ENCODE measurements at places on chromosomes 4 and X.

GRCh38 chrX:41823402-41823801, 99.4 kb downstream of the GPR82 start:
- DNase-seq: no peak

DNA sequence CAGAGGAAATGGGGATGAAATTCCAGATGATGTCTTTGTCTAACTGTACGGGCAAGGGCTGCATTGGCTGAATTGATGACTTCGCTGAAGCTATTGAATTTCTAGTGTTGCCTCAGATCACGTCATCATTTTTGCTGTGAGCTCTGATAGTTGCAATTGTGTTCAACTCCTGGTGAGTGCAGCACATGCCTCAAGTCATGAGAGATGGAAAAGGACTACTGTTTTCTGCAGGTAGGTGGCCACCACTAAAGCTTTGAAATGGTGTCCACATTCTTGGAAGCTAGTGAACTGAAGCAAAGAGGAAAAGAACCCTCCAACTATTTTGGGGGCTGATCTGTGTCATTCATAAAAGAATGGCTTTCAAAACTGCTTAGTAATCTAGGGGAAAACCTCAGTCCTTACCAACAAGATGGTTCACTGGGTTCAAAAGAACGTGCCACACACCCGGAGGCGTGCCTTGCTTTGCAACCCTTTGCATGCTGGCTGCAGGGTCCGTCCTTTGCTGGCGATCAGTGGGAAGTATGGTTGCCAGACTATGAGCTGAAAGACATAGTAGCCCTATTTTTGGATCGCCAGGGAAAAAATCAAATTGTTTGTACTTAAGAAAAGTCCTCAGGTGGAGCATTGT, 88.1 kb upstream of the STOX2 start:
- DNase-seq: no peak

- no peak for DNase-seq
Measured at GRCh38 chr4:181998398-181999295, 244.6 kb upstream of the TENM3 start.

- no peak for DNase-seq
Measured at GRCh38 chr4:185743722-185744487, 68.1 kb downstream of the SORBS2 start.

DNA sequence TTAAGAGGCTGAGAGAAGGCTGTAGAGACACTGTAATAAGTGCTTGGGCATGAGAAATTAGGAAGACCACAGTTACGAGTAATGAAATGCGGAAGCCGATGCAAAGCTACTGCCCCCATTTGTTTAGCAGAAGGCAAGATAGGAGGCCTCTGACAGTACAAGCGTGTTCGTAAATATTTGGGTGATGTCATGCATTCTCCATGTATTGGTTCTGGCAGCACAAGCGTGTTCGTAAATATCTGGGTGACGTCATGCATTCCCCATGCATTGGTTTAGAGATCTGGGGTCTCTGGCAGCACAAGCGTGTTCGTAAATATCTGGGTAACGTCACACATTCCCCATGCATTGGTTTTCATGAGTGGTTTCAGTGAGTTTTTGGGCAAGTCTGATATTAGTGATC, 661.5 kb upstream of the FRG1 start:
- no peak for DNase-seq

- no peak for DNase-seq
Measured at GRCh38 chrX:14956813-14957582, 83.8 kb downstream of the MOSPD2 start.

GRCh38 chrX:27981349-27981748, at the start of gene DCAF8L1:
TSS of gene DCAF8L1 (minus strand) at chrX:27981449. CDS start at chrX:27981334, 115 bp downstream.
- no peak for DNase-seq

GRCh38 chr4:188887905-188888304, 748.7 kb downstream of the TRIML1 start:
- DNase-seq: no peak
